HuH-7.5 (cell line): ENCODE measurements at places on chromosomes 12 and 14.

- DNase-seq, result no peak
These were observed 83.6 kb downstream of the SPRING1 start for GRCh38 chr12:116654226-116654743.

GRCh38 chr12:3655328-3655900 lies 97.5 kb downstream of the CRACR2A start:
- peak; percentile 31 for DNase-seq

GRCh38 chr14:54175298-54175942 lies 218.8 kb upstream of the BMP4 start:
- DNase-seq, result peak; percentile 20

- DNase-seq, result no peak
These were observed 242.1 kb downstream of the CHST11 start for GRCh38 chr12:104698871-104699270.

DNA sequence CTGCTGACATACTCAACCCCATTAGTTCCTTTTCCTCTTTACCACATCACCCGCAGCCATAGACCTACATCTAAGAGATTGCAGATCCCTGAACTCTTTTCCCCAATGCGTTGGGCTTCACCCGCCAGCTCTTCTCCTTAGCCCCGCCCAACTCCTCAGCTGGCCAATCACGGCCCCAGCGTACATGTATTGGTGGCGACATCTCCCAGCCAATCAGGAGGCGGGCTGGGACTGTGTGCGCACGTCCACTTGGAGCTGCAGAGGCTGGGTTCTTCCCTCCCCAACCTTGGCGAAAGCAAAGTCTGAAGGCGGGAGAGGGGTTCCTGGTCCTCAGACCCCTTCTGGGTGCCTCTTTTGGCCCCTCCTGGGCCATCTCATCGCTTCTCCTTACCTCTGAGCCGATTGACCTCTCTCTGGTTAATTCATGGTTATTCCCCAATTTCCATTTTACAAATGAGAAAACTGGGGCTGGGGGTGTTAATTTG lies 11.0 kb downstream of the PDE1B start:
- no peak for DNase-seq

- no peak for DNase-seq
These were observed 90.2 kb downstream of the NTN4 start for GRCh38 chr12:95700316-95700785.

GRCh38 chr12:59699421-59700152 lies 103.8 kb downstream of the SLC16A7 start:
- no peak for DNase-seq

- DNase-seq, result no peak
These were observed 1.0 kb downstream of the TUNAR start for GRCh38 chr14:95877633-95878032.

DNA sequence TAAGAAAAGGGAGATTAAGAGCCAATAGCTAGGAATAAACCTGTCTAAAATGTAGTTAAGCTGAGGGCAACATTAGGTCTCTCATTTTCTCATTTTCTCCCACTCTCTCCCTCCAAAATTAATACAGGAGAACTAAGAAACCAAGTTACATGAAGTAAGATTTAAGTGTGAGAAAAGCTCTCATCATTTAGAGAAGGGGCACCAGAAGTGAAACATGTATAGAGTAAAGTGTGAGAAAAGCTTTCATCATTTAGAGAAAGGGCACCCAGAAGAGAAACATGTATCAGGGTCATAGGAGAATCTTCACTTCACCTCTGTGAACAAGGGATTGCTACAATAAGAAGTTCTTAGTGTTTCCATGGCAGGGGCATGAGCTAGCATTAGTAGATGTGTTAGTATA lies 132.4 kb upstream of the CNTN1 start:
- no peak for DNase-seq

DNA sequence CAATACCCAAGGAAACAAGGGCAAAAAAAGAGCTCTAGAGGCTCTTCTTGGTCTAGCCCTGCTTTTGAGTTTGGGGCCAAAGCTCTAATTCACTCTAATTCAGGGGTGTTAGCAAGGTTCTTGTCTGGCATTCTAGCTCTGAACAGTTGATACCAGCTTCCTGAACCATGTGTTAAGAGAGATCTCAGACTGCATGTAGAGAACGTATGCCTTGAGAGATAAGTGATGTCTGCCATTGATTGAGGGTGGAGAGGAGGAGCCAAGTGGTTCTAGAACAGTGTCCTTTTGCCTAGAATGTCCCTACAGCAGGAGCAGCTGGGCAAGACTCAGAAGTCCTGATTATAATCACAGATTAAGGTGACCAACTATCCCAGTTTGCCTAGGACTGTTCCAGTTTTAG lies 18.2 kb upstream of the POC1B start:
- DNase-seq, result no peak

GRCh38 chr14:26709019-26709418 lies 111.2 kb upstream of the NOVA1 start:
- no peak for DNase-seq

GRCh38 chr12:124566997-124567672 lies at the start of gene NCOR2:
Gene NCOR2, minus strand, starts transcription at chr12:124567612. Its CDS starts 72,361 bp downstream, at chr12:124495251.
- DNase-seq, result peak; percentile 45

DNA sequence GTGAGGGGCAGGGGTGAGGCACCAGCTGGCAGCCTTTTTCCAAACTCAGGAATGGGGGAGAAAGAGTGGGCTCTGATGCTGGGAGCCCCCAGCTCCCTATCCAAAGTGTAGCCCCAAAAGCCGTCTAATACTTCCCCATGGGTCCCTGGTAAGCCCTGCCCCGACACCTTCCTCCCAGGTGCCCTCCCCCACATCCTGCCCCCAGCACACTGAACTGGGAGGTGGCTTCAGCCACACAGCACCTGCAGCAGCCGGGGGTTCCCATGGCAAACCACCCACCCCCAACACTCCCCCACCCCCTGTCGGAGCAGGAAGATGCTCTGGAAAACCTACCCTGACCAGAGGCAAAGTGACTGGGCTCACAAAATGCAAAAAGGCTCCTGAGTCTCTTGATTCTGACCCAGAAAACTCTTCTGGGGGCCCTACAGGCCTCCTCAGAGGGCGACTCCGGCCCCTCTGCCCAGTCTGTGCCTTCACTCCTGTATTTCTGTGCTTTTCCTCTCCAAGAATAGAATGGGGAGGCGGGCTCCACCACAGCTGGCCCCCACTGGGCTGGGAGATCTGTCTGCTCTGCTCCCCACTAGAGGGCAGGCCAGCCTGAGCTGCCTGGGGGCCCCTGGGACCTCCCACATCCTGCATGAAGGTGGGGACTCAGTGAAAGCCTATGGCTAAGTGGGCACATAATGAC lies 81.6 kb downstream of the ITPK1 start:
- DNase-seq, result no peak

GRCh38 chr12:121325922-121326396 lies 26.3 kb downstream of the ANAPC5 start:
- DNase-seq, result no peak

GRCh38 chr12:12673296-12673695 lies 22.7 kb downstream of the GPR19 start:
- DNase-seq, result no peak
